NCI-H1436 treated with DMSO at 0.1 percent for 48 hours (cell line): ENCODE measurements at places on chromosomes 13 and 19.

GRCh38 chr19:34404109-34404909 is at the start of gene PDCD2L:
TSS of gene PDCD2L (plus strand) at chr19:34404399. CDS start at chr19:34404431, 32 bp downstream.
- peak; percentile 75 for DNase-seq

DNA sequence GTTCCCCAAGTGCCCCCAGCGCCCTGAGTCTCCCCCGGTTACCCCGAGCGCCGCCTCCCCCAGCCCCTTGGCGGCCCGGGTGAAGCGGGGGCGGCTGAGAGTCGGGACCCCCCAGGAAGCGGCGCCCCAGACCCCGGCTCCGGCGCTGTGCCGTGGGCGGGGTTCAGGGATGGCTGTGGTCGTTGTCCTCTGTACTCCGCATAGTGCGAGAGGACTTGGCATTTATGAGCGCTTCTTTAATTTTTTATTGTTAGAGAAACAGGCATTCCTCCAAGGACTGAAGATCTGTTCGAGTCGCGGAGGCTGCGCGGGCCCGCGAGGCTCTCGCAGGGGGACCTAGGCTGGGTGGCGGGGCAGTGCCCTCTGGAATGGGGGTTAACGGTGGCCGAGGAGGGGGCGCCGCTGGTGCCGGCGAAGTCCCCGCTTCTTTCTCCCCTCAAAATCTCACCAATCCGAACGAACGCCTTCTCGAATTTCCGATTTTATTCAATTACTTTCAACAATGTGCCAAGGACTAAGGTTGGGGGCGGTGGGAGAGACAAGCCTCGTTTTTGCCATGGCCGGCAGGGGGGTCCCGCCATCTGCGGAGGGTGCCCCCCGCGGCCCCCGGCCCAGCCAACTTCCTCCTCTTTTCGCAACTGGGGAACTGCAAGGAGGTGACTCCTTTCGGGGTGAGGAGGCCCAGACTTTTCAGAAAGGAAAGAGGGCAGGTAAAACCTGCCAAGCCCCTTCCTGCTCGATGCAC is 596 bp upstream of the GJB2 start:
- no peak for DNase-seq

DNA sequence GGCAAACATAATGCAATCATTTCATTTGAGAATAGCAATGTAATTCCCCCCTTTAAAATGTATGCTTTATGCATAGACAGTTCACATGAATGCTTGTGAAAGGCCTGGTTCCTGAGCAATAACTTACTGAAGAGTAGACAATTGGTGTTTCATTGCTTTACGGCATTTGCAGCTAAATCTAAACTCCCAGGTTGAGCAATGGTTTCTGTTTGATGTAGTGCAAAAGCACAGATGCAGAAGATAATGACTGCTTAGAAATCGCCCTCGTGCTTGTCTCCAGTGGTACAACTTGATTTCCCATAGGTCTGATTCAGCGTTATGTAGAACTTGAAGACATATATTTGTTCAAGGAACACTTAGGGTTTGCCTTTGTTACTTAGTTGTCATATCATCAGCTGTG is 1018.3 kb downstream of the DIAPH3 start:
- DNase-seq, result no peak

DNA sequence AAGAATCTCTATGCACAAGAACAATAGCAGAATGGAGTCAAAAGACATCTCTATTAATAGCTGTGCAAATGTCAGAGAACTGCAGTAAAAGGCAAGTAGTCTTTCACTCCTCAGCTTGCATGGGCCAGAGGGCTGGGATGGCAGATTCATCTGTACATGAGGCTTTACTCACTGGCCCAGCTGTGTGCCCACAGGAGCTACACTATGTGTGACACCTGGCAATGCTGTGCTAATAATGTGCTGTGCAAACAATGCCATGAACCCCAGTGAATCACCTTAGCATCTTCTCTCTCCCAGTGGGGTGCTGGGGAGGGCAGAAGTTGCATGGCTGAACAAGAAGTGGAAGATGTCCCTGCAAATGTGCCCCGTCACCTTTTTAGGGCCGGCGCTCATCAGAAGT is 73.1 kb downstream of the KL start:
- no peak for DNase-seq

DNA sequence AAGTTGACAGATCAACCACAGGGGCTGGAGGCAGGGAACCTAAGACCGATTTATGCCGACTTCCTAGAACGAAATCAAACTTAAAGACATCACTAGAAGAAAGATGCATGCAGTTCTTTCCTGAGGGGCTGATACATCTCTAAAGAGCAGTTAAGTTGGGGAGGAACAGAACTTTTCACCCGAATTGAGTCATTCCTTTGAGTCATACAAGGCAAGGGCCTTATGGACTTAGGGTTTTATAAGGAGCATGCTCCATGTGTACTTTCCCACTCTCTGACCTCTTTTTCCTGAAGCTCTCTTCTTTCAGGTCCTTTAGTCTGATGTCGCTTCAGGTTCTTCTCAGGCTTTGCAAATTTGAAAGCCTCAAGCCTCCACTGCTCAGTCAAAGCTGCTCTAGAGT is 7.9 kb upstream of the FBXL3 start:
- DNase-seq, result no peak

DNA sequence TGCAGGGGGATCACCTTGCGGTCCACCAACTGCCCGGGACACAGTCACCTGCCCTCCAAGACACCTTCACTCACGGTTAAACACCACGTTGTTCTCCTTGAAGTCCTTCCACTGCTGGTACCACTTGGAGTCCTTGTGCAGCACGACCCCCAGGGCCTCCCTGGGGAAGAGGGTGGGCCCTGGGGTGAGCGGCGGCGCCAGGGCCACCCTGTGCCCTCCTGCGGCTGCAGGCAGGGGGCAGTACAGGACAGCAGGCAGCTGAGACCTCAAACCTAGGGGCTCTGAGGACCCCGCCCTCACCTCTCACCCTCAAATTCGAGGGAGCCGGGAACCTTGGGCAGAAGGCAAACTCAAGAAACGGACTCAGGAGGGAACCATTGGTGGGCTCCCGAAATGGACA is 7.5 kb upstream of the CTXN1 start:
- no peak for DNase-seq

DNA sequence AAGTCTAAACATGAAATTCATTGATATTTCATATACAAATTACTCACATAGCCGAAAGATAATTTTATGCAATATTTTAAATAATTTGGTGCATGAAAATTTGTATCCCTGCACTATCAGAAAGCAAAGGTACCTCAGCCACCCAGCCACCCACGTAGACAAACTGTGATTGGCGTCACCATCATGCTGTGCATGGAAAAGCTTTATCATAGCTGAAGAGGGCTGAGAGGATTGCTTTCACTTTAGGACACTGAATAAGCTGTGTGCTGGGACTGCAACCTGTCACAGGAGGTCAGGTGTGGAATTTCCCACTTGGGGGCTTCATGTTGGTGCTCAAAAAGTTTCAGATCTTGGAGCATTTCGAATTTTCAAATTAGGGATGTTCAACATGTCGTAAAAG is 96.3 kb downstream of the MYCBP2 start:
- DNase-seq, result no peak

DNA sequence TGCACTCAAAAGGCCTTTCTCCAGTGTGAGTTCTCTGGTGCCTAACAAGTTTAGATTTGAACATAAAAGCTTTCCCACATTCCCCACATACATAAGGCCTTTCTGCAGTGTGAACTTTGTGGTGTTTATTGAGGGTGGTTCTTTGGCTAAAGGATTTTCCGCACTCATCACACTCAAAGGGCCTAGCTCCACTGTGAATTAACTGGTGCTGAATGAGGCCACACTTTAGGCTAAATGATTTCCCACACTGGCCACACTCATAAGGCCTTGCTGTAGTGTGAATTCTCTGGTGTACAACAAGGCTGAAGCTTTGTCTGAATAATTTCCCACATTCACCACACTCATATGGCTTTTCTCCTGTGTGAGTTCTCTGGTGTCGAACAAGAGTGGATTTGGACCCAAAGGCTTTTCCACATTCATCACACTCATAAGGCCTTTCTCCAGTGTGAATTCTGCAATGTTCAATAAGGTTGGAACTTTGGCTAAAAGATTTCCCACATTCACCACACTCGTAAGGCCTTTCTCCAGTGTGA is 6.2 kb downstream of the ZNF416 start:
- no peak for DNase-seq

GRCh38 chr13:76886005-76886291 is 257 bp downstream of the KCTD12 start:
- DNase-seq, result no peak

DNA sequence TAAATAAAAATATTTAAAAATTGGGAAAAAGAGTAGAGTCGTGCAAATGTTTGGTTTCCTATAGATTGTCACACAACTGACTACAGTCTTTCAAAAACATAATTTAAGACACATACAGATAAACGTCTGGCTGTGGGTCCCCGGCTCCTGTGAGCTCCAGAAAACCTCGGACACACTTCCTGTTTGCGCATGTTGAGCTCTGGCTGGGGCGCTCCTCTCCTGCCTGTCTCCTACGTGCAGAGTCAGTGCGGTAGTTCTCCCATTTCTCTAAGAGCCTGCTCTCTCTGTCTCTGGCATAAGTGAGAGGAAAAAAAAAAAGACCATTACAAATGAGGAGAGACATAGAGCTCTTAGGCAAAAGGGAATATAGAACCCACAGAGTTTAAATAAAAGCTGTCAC is 128.2 kb upstream of the OBI1 start:
- DNase-seq, result no peak

DNA sequence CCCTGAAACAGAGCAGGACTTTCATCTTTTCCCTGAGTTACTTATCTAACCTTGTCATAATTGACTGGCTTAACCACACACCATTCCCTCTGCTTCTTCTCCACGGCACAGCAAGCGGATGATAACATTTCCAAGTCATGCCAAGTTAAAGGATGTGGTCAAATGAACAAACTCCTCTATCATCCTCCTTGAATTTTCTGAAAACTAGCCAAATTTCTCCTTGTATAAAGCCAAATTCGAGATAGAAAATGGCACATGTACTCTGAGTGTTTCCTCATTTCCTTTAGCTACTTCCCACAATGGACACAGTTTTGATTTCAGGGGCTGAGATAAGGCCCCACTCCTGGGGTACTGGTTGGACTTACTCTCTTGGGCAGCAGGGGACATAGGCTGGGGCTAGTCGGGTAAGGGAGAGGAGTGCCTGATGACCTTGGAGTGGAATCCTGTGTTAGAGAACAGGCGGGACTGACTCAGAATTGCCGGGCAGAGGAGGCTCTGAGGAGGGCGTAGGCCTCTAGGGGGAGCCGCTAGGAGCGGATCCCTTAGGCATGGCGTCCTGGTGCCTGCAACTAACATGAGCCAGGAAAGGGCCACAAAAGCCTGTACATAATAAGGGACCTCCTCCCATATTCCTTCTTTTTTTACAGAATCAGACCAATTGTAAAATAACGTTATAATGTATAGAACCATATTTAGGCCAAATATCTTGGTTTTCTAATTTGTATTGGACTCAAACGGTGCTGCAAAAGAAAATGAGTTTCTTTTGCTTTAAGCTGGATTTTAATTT is 20.3 kb upstream of the TMTC4 start:
- no peak for DNase-seq

- no peak for DNase-seq
These were observed 681 bp upstream of the ZNF606 start for GRCh38 chr19:58003174-58003828.

- DNase-seq, result no peak
These were observed 14.0 kb upstream of the GJA3 start for GRCh38 chr13:20174656-20175405.

- DNase-seq, result no peak
These were observed 8.1 kb downstream of the PIK3R2 start for GRCh38 chr19:18160971-18161635.

DNA sequence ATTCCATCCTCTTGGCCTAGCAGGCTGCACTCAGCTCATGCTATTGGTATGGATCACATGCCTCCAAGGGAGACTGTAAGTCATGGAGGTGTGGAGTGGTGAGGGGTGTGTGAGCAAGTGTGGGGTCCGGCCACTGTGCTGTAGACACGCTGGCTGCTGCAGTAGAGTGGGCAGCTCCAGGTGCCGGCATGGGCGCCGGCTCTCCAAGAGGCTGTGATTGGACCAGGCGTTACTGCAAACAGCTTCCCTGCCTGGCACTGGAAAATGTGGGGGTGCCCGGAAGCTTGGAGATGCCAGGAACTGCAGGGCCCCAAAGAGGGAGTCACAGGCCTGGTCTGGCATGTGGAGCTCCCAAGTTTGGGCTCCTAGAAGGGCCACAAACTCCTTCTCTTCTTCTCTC is 245.7 kb downstream of the GPC6 start:
- no peak for DNase-seq

- DNase-seq, result no peak
These were observed 47.7 kb upstream of the USPL1 start for GRCh38 chr13:30569901-30570576.

DNA sequence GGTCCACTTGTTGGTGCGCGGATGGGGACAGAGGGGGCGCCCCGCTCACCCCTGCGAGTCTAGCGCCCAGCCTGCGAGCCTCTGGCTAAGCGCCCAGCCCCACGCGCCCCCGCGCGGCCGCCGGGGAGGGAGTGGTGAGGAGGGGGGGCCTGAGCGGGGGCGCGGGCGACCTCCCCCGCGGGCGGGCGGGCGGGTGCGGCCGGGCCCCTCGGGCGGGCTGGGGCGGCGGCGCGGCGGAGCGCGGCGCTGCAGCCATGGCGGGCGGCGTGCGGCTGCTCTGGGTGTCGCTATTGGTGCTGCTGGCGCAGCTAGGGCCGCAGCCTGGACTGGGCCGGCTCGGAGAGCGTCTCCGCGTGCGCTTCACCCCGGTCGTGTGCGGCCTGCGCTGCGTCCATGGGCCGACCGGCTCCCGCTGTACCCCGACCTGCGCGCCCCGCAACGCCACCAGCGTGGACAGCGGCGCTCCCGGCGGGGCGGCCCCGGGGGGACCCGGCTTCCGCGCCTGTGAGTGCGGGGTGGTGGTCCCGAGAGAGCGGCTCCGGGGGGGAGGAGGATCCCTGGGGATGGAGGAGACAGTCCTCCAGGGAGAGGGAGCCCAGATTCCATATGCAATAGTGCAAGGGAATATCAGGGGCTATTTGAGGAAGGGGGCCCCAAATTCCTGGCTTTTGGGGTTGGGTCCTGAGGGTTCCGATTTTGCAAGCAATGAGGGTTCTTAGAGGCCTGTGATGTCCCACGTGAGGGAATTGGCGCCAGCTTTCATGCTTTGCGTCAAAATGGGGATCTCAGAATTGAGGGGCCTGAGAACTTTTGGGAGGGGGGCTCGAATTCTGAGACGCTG is at the start of gene LTBP4:
LTBP4 (plus strand) TSS at position 236 of the 841 bp plus-strand sequence; CDS start at position 255, 19 bp downstream.
- DNase-seq, result no peak

- DNase-seq, result no peak
These were observed 273.8 kb downstream of the LHFPL6 start for GRCh38 chr13:39329182-39329639.
